Activated T-cell treated with anti-CD3 and anti-CD28 coated beads for 24 hours (primary cell): ENCODE measurements at places on chromosomes 1 and 21.

- no peak for DNase-seq
Measured at GRCh38 chr1:77282866-77283539, 1.2 kb downstream of the AK5 start.

DNA sequence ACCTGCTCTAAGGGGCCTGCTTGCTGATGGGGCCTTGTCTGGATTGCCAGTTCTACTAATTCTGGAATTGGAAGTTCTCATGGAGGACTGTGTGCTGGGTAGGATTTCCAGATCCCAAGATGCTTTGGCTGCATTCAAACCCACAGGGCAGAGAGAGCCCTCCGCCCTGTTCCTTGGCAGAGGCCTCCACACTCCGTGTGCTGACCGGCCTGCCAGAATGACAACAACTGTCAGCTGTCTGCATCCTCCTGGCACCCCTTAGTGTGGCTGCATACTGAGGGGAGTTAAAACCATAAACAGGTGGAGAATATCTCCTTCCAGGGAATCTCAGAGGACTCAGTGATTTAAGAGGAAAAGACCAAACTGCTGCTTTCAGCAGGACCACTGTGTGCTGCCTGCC lies 60.7 kb downstream of the ADARB1 start:
- no peak for DNase-seq

- DNase-seq, result no peak
Measured at GRCh38 chr1:80217377-80217986, 1211.0 kb upstream of the ADGRL4 start.

- DNase-seq, result no peak
Measured at GRCh38 chr1:217617126-217617525, 13.8 kb downstream of the GPATCH2 start.

- DNase-seq, result no peak
Measured at GRCh38 chr1:85047144-85047471, 1.2 kb downstream of the MCOLN3 start.

DNA sequence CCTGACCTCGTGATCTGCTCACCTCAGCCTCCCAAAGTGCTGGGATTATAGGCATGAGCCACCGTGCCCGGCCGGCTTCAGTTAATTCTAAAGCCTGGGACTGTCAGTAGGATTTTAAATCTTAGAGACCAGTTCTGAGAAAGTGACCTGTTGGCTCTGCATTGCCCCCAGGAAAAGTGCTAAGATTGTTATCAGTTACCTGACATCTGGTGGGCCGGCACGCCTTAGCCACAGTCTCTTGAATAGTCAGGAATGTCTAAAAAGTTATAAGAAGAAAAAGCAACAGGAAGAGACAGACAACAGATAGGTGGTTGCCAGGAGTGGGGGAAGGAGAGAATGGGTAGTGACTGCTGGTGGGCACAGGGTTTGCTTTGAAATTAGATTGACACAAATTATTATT lies 35.1 kb downstream of the RABGAP1L start:
- no peak for DNase-seq
